Pancreas (tissue), 10 donors: ENCODE measurements at places on chromosomes 2 and 18. TPM values are rescaled to one million over a fixed set of nuclear protein-coding genes. Genes with fewer than 3 reads are reported as not detected.

Gene NETO1
- not detected for total RNA-seq

Gene WBP1
- 40.2 TPM for total RNA-seq

Gene QPCT
- total RNA-seq, result 1.5 TPM

Gene DDX18
- total RNA-seq, result 28.0 TPM

Gene ADD2
- total RNA-seq, result 3.8 TPM

Gene POTEI
- 0.09 TPM for total RNA-seq

Gene RTP5
- total RNA-seq, result not detected

Gene STK11IP
- 12.1 TPM for total RNA-seq

Gene DSG3
- total RNA-seq, result not detected

Gene CPO
- total RNA-seq, result not detected

Gene GDF7
- total RNA-seq, result 0.84 TPM

Gene FHOD3
- 4.3 TPM for total RNA-seq

Gene GNLY
- not detected for total RNA-seq

Gene PFN4
- 0.40 TPM for total RNA-seq

DNA sequence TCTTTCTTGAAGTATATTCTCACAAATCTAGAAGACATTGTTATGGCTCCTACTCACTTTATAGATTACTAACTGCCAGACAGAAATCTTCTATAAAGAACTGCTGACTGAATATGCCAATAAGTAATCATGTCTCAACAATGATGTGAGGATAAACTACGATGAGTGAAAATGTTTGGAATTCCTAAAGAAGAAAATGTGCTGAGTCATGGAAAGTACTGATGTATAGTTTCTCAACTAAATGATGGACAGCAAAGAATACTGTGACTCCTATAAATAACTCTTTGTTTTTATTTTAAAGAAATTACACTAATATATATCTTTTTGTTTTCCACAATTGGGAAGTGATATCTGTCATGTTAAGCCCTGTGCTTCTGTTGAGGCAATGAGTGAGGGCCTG lies 232.9 kb downstream of the LNPK start:
- DNase-seq, result no peak

GRCh38 chr2:99977966-99978365 lies 164.4 kb downstream of the AFF3 start:
- DNase-seq, result no peak

GRCh38 chr18:28125051-28125450 lies 51.9 kb downstream of the CDH2 start:
- DNase-seq, result no peak

DNA sequence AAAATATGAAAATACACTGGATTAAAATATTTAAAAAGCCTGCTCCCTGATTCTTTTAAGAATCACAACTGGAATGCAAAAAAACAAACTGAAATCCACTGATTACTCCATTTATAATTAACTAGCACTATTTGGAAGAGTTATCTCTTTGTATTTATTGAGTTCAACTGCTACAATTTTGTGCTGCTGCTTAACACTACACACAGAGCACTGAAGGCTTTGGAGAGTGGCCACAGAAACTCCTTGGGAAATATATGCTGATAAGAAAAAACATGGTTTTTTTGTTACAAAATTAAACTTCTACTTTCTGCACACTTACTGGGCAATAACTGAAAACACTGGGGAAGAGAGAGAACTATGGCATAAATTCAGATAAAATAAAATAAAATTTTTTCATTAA lies 19.8 kb upstream of the BZW1 start:
- DNase-seq, result no peak

- DNase-seq, result no peak
Measured at GRCh38 chr18:43876748-43877147, 599.5 kb upstream of the SYT4 start.

GRCh38 chr18:75524181-75524580 lies 96.7 kb upstream of the SMIM21 start:
- no peak for DNase-seq

GRCh38 chr2:219713110-219713509 lies 85.7 kb downstream of the SLC4A3 start:
- DNase-seq, result no peak

GRCh38 chr2:125564471-125564870 lies 1091.5 kb upstream of the GYPC start:
- DNase-seq, result no peak

- DNase-seq, result no peak
Measured at GRCh38 chr2:230946429-230947234, 21.6 kb upstream of the GPR55 start.

DNA sequence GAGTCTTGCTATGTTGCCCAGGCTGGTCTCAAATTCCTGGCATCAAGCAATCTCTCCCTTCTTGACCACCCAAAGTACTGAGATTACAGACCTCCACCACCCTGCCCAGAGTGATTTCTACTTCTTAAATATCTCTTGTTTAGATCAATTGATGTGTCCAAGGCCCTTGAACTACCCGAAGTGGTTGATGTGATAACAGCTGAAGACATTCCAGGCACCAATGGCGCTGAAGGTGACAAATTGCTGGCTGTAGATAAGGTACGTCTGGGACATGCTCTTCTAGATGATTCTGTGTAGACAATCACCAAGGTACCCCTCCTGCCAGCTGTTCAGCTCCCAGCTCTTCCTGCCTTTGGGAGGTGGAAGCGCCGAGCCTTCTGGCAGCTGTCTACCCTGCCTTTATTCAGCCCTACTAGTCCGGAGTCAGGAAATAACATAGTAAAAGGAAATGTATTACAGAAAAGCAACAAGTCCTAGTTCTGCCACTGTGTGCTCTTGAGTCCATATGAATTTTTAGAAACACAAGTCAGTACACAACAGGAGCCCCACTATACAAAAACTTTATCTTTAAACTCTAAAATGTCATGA lies 61.3 kb upstream of the BZW1 start:
- DNase-seq, result no peak

- no peak for DNase-seq
Measured at GRCh38 chr18:9421901-9422327, 53.4 kb upstream of the RALBP1 start.

DNA sequence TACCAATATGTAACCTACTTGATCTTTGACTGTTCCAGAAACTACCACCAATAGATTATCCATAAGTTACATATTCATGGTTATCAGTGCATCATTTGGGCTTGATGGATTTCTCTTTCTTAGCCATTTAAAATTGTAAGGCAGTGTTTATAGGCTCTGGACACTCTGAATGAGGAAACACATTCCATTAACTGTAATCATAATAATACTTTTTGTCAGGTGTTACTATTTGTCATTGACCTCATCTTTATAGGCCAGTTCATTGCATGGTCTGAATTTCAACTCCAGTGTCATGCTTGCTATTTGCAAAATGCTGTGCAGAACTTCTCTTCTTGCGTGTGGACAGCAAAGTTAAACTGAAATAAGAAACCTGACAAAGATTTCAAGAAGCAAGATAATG lies 1340.2 kb upstream of the ZEB2 start:
- DNase-seq, result no peak

GRCh38 chr18:7766346-7766745 lies 199.2 kb downstream of the PTPRM start:
- DNase-seq, result no peak

- DNase-seq, result no peak
Measured at GRCh38 chr18:43514747-43515146, 237.5 kb upstream of the SYT4 start.

GRCh38 chr2:100923461-100924060 lies 78.5 kb upstream of the RPL31 start:
- no peak for DNase-seq

DNA sequence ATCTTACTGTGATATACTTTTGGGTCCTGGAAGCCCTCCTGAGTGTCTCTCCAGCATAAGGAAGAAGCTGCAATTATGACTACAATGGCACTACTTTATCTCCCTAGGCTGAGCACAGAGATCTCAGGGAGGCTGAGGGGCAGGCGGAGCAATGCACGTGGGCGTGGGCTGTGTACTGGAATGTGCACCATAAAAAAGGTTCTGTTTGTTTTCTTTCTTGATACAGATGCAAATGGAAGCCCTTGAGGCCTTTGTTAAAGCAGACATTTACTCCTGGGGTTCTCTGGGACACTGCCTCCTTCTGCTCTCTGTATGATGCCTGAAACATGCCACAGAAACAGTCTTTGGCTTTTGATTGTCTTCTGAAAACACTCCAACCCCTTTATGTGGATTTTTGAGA lies 79.1 kb upstream of the DLX2 start:
- DNase-seq, result no peak

DNA sequence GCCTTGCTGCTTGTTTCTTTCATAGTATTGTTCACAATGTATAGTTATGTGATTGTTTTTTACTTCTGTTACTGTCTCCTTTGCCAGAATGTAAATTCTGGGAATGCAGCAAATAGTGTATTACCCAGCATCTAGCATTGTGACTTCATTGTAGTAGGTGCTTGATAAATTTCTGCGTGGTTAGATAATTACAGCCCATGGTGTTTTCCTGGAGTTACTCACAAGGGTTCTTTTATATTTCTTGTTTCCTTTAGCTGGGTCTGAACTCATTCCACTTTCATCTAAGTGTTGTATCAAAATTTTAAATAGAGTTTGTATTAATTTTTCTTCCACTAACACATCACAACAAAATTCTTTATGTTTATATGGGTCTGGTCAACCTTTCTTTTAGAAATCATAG lies 132.6 kb downstream of the MAP4K4 start:
- no peak for DNase-seq

GRCh38 chr18:48993586-48993985 lies 42.8 kb upstream of the SMAD7 start:
- no peak for DNase-seq

- no peak for DNase-seq
Measured at GRCh38 chr2:190459881-190460280, 51.7 kb downstream of the MFSD6 start.

DNA sequence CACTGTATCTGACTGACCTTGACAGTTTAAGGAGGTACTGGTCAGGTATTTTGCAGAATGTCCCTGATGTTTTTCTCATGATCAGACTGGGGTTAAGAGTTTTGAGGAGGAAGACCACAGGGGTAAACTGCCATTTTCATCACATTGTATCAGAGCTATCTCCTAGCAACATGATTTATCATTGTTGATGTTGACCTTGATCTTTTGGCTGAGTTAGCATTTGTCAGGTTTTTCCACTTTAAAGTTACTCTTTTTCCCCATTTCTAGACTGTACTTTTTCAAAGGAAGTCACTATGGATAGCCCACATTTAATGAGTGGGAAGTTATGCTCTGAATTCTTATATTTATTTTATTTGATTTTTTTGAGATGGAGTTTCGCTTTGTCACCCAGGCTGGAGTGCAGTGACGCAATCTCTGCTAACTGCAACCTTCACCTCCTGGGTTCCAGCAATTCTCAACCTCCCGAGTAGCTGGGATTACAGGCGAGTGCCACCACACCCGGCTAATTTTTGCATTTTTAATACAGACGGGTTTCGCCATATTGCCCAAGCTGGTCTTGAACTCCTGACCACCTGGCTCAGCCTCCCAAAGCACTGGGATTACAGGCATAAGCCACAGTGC lies 17.7 kb upstream of the SLC39A10 start:
- DNase-seq, result no peak

GRCh38 chr2:120471166-120471565 lies 125.2 kb downstream of the INHBB start:
- peak; percentile 50 for DNase-seq
